Type B pancreatic cell (in vitro differentiated cells): ENCODE measurements at places on chromosomes 4 and X. TPM values are rescaled to one million over a fixed set of nuclear protein-coding genes. Genes with fewer than 3 reads are reported as not detected.

- no peak overlapping the region for H3K27ac ChIP-seq
- H3K36me3 ChIP-seq, result peaks cover 10% of the 10 kb centered on the region
- no peak for DNase-seq
- no peak overlapping the region for H3K4me3 ChIP-seq
Observed at GRCh38 chr4:13471400-13471799, 12.7 kb downstream of the RAB28 start.

The XPNPEP2 gene
- 1.2 and 6.8 TPM in 2 replicates for total RNA-seq

The TMEM192 gene
- 12.0 and 12.1 TPM in 2 replicates for total RNA-seq

- no peak for DNase-seq
- no peak overlapping the region for H3K27ac ChIP-seq
- H3K27me3 ChIP-seq, result no peaks in the 10 kb centered on the region
- no peaks in the 10 kb centered on the region for H3K36me3 ChIP-seq
- no peak overlapping the region for H3K4me3 ChIP-seq
- no peaks in the 10 kb centered on the region for H3K4me1 ChIP-seq
Observed at GRCh38 chr4:175656649-175657048, 155.4 kb downstream of the GPM6A start.

DNA sequence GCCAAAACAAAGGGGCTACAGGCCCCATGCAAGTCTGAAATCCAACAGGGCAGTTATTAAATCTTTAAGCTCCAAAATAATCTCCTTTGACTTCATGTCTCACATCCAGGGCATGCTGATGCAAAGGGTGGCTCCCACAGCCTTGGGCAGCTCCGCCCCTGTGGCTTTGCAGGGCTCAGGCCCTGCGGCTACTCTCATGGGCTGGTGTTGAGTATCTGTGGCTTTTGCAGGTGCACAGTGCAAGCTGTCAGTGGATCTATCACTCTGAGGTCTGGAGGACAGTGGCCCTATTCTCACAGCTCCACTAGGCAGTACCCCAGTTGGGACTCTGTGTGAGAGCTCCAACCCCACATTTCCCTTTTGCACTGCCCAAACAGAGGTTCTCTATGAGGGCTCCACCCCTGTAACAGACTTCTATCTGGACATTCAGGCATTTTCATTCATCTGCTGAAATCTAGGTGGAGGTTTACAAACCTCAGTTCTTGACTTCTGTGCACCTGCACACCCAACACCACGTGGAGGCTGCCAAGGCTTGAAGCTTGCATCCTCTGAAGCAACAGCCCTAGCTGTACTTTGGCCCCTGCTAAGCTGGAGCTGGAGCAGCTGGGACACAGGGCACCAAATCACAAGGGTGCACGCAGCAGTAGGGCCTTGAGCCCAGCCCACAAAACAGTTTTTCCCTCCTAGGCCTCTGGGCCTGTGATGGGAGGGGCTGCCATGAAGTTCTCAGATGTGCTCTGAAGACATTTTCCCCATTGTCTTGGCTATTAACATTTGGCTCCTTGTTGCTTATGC is 154.8 kb upstream of the PDE5A start:
- no peak overlapping the region for H3K4me3 ChIP-seq
- DNase-seq, result no peak
- H3K4me1 ChIP-seq, result no peaks in the 10 kb centered on the region
- H3K27ac ChIP-seq, result no peak overlapping the region
- H3K36me3 ChIP-seq, result no peaks in the 10 kb centered on the region
- H3K27me3 ChIP-seq, result no peaks in the 10 kb centered on the region

- H3K4me3 ChIP-seq, result no peak overlapping the region
- no peaks in the 10 kb centered on the region for H3K36me3 ChIP-seq
- no peaks in the 10 kb centered on the region for H3K27me3 ChIP-seq
- H3K27ac ChIP-seq, result no peak overlapping the region
- no peaks in the 10 kb centered on the region for H3K4me1 ChIP-seq
- DNase-seq, result no peak
Observed at GRCh38 chrX:105910563-105911105, 88.3 kb downstream of the NRK start.

The AREG gene
- total RNA-seq, result 17.1 and 58.0 TPM in 2 replicates

DNA sequence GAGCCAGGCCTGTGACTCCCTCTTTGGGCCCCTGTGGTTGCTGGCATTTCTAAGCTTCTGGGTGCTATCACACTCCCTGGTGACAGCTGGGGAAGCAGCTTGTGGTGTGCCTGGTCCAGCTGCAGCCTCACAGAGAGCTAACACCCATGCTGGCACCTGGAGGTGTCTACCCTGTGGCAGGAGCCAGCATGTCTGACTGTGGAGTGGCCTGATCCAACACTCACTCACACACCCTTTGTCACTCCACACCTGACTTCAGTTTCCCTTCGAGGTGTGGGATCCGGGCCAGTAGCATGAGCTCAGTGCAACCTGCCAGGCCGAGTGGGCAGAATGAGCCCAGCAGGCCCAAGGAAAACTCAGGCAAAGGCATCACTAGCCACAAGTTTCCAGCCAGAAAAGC is 67.5 kb downstream of the TECRL start:
- no peak overlapping the region for H3K4me3 ChIP-seq
- H3K27ac ChIP-seq, result no peak overlapping the region
- H3K4me1 ChIP-seq, result no peaks in the 10 kb centered on the region
- H3K27me3 ChIP-seq, result no peaks in the 10 kb centered on the region
- no peaks in the 10 kb centered on the region for H3K36me3 ChIP-seq
- DNase-seq, result no peak

- no peaks in the 10 kb centered on the region for H3K4me1 ChIP-seq
- DNase-seq, result no peak
- H3K27ac ChIP-seq, result no peak overlapping the region
- H3K27me3 ChIP-seq, result no peaks in the 10 kb centered on the region
- H3K36me3 ChIP-seq, result no peaks in the 10 kb centered on the region
Observed at GRCh38 chrX:38943120-38943519, 141.9 kb downstream of the MID1IP1 start.

- no peaks in the 10 kb centered on the region for H3K4me1 ChIP-seq
- no peaks in the 10 kb centered on the region for H3K27me3 ChIP-seq
- no peak overlapping the region for H3K4me3 ChIP-seq
- no peak for DNase-seq
- H3K27ac ChIP-seq, result no peak overlapping the region
- no peaks in the 10 kb centered on the region for H3K36me3 ChIP-seq
Observed at GRCh38 chrX:148084611-148085010, 103.5 kb downstream of the FMR1NB start.

- no peaks in the 10 kb centered on the region for H3K4me1 ChIP-seq
- no peak overlapping the region for H3K4me3 ChIP-seq
- peaks cover 3% of the 10 kb centered on the region for H3K27me3 ChIP-seq
- no peak overlapping the region for H3K27ac ChIP-seq
- DNase-seq, result no peak
- no peaks in the 10 kb centered on the region for H3K36me3 ChIP-seq
Observed at GRCh38 chr4:14428125-14428524, 574.2 kb upstream of the CPEB2 start.

The MMGT1 gene
- 18.3 and 19.3 TPM in 2 replicates for total RNA-seq

The SPANXA2 gene
- total RNA-seq, result not detected in 2 replicates

The CCDC158 gene
- not detected in 2 replicates for total RNA-seq

DNA sequence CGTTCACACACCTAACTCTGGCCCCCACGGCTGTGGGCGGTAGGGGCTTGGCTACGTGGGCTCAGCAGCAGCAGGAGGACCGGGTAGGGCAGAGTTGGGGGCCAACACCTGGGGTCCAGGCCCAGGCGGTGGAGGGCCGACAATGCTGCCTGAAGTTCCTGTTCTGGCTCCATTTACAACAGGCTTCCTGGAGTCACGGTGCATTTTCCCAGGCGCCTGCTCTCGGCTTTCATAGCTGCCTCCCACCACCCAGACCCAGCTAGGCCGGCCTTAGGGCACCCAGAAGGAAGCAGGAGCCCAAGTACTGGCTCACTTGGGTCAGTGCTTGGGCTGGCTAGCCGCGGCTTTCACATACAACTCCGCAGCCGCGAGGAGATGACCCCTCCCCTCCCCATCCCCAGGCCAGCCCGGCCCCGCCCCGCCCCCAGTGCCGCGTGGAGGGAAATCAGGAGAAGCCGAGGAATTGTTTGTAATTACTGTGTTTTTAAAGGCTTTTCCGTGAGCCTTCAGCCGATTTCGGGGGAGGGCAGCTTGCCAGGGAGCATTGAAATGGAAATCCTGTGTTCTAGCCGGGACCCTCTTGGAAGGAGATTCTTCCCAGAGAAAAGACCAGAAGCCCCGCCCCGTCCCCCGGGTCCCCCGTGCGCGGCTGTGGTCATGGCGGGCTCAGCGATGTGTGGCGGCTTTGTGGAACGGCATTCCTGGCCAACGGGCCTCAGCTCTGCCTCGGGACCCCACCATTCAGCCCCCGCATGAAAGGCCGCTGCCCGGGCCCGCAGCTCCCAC is 28.5 kb downstream of the PJA1 start:
- H3K36me3 ChIP-seq, result no peaks in the 10 kb centered on the region
- H3K4me3 ChIP-seq, result peak overlapping the region; percentile 86
- H3K27me3 ChIP-seq, result peaks cover 3% of the 10 kb centered on the region
- H3K27ac ChIP-seq, result peak overlapping the region; percentile 91

DNA sequence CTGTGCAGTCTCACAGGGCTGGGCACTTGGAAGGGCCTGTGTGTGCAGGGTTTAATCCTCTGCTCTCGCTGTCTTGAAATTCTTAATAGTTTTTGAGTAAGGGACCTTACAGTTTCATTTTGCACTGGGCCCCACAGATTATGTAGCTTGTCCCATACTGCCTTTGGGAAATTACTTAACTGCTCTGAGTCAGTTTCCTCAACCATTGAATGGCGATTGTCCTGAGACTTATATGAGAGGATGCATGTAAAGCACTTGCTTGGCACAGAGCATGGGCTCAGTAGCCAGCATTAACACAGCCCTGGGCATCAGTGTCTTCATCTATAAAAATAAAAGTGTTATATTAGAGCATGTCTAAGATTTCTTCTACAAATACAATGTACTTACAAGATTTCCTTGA is 55.8 kb downstream of the CLCN5 start:
- no peak overlapping the region for H3K27ac ChIP-seq
- no peak for DNase-seq
- peaks cover 11% of the 10 kb centered on the region for H3K36me3 ChIP-seq
- H3K4me3 ChIP-seq, result no peak overlapping the region
- peaks cover 6% of the 10 kb centered on the region for H3K4me1 ChIP-seq

- peaks cover 7% of the 10 kb centered on the region for H3K27me3 ChIP-seq
- H3K27ac ChIP-seq, result no peak overlapping the region
- H3K4me1 ChIP-seq, result no peaks in the 10 kb centered on the region
- no peaks in the 10 kb centered on the region for H3K36me3 ChIP-seq
- H3K4me3 ChIP-seq, result no peak overlapping the region
Observed at GRCh38 chr4:119939071-119939995, 127.3 kb downstream of the MAD2L1 start.

DNA sequence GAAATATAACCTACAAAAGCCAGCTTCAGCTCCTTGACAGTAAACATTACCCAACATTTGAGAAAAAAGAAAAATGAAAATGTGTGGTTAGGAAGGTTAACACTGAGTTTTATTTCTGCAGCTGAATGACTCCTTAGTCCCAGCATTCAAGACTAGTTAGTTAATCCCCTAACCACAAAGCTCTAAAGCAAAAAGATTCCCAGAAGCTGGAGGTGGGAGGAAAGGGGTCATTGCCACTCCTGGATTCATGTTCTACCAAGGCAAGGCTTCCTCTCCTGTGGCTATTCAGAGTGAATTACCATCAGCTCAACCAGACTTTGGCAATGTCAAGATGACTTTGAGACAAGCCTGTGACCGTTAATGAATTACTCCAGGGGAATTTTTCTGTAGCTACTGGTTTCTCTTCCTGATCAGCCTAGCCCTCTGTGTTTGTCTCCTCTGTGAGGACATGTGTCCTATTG is 63.6 kb downstream of the HADH start:
- no peak for DNase-seq
- H3K4me1 ChIP-seq, result no peaks in the 10 kb centered on the region
- H3K36me3 ChIP-seq, result peaks cover 3% of the 10 kb centered on the region
- H3K4me3 ChIP-seq, result no peak overlapping the region
- no peak overlapping the region for H3K27ac ChIP-seq

GRCh38 chrX:14529290-14529989 is at the start of gene GLRA2:
Gene GLRA2, plus strand, starts transcription at chrX:14529536. Its CDS starts 522 bp downstream, at chrX:14530058.
- peaks cover 4% of the 10 kb centered on the region for H3K4me1 ChIP-seq
- no peak within 1 kb of the TSS for H3K27ac ChIP-seq
- DNase-seq, result no peak
- peak within 1 kb of the TSS; percentile 88 for H3K4me3 ChIP-seq
- H3K27me3 ChIP-seq, result no peaks in the 10 kb centered on the region

The HS6ST2 gene
- 35.8 and 46.4 TPM in 2 replicates for total RNA-seq

The IL3RA gene
- total RNA-seq, result not detected in 2 replicates

DNA sequence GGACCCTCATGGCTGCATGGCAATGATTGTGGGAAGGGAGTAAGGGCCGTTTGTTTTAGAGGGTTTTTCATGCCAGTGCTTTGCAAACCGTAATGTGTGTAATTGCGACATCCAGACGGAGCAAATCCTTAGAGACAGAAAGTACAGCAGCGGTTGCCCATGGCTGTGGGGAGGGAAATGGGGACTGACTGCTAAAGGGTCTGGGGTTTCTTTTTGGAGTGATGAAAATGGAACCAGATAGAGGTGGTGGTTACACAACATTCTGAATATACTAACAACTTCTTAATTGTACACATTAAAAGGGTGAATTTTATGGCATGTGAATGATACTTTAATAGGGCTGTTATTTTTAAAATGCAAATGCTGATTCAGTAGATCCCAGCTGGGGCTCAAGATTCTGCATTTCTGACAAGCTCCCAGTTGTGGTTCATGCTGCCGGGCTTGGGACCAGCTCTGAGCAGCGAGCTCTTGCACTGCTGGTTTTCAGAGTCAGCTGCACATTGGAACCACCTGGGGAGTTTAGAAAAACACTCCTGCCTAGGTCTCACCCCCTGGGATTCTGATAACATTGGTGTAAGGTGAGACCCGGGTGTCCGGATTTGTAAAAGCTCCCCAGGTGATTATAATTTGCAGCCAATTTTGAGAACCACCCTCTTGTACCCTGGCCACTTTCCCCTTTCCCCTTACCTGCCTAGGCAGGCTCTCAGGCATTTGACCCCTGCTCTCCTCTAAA is 47.7 kb downstream of the PRPS1 start:
- no peaks in the 10 kb centered on the region for H3K36me3 ChIP-seq
- peak overlapping the region; percentile 58 for H3K27ac ChIP-seq
- DNase-seq, result no peak
- H3K4me3 ChIP-seq, result peak overlapping the region; percentile 79

The HNRNPD gene
- total RNA-seq, result 225 and 367 TPM in 2 replicates

The MAGEA4 gene
- not detected in 2 replicates for total RNA-seq

DNA sequence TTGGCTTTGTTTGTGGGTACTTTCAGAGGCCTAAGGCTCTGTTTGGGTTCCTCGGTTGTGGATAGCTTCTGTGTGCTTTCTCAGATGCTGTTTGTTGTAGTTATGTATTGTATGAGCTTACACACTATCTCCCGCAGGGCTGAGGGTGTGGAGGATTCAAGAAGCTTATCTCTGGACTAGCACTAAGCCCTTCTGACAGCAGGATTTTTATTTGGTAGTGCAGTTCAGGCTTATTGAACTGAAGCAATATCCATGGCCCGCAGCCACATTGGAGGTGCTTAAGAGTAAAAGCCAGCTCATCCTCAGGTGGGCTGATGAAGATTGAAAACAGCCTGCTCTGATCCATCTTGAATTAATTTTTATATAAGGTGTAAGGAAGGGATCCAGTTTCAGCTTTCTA is 128.2 kb downstream of the RASGEF1B start:
- H3K27me3 ChIP-seq, result no peaks in the 10 kb centered on the region
- no peak overlapping the region for H3K4me3 ChIP-seq
- peaks cover 3% of the 10 kb centered on the region for H3K4me1 ChIP-seq
- DNase-seq, result no peak
- no peak overlapping the region for H3K27ac ChIP-seq

The SPATA4 gene
- 0.33 and 0.75 TPM in 2 replicates for total RNA-seq
